ENCODE measurements at places on chromosomes 6 and 20.

DNA sequence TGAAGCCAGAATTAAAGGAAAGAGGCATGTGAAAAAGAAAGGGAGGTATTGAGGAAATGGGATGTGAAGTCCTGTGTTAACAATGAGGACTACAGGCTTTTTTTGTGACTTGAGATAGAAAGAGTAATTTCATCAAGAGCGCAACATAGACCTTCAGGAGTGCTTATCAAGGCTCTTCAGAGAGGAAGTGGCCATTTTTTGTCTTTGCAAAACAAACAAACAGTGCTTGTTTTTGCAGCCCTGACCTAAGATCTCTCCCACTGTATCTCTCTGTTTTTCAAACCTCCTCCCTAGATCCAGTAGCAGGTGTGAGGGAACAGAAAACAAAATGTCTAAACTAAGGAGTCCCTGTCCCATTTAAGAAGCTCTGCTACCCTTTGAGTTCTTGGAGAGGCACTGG, 710.3 kb upstream of the MARCKS start:
- DNase-seq = no peak

DNA sequence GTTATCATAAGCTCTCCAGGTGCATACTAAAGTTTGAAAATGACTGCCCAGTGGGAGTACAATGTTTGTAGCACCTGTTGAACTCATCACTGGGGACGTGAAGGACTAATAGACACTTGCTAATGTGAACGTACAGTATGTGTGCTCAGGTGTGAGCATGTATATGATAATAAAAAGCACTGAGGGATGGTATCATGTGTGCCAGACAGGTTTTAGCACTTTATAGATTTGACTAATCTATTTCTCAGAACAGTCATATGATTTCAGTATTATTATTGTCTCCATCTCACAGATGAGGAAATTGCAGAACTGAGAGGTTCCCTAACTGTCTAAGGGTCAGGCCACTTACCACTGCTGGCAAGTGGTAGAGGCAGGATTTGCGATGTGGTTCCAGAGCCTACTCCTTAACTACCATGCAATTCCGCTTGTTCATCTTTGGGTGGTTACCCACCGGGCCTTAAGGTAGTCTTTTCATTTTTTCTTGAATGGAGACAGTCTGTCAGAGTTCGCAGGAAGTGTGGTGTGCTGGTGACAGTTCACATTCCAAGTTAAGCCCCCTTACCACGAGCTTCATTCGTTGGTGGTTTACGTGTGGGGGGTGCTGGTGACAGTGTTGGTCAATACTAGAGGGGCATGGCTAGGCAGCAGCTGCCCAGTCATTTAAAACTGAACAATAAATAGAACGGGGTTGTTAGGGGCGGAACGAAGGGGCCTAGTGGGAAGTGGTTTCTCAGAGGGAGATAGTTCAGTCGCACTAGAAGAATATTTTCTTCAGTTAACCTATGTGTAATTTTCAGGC, 46.8 kb downstream of the RREB1 start:
- DNase-seq = no peak

DNA sequence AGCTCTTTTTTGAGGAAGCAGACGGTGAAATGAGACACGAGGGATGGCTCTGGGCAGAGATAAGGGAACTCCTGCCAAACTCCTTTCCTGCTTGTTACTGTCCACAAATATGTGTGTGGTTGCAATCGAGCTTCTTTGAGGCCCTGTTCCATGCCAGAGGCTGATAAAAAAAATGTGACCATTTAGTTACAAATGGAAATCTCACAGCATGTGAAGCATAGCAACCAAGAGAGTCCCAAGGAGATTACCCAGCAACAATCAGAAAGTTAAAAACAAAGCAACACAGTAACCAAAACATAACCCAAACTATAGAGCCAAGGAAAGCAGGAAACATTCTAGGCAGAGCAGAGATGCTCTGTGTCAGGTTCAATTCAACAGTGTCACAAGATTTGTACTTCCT, 35.4 kb upstream of the HMGN3 start:
- no peak for DNase-seq

DNA sequence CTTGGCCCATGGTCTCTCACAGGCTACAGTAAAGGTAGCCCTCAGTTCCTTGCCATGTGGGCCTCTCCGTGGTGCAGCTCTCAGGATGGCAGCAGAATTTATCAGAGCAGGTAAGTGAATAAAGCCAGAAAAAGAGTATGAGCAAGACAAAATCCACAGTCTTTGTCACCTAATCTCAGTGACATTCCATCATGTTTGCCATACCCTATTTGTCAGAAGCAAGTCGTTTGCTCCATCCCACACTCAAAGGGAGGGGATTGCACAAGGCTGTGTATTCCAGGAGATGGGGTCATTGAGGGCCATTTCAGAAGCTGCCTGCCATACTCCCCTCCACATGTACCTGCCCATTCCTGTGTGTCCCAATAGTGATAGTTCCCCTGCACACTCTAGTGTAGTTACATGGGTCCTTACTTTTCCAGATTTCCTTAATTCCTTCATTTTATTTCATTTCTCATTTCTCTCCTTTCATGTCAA, 24.2 kb downstream of the ISM1 start:
- no peak for DNase-seq

- no peak for DNase-seq
These were observed 98.0 kb upstream of the CITED2 start for GRCh38 chr6:139472351-139473015.

DNA sequence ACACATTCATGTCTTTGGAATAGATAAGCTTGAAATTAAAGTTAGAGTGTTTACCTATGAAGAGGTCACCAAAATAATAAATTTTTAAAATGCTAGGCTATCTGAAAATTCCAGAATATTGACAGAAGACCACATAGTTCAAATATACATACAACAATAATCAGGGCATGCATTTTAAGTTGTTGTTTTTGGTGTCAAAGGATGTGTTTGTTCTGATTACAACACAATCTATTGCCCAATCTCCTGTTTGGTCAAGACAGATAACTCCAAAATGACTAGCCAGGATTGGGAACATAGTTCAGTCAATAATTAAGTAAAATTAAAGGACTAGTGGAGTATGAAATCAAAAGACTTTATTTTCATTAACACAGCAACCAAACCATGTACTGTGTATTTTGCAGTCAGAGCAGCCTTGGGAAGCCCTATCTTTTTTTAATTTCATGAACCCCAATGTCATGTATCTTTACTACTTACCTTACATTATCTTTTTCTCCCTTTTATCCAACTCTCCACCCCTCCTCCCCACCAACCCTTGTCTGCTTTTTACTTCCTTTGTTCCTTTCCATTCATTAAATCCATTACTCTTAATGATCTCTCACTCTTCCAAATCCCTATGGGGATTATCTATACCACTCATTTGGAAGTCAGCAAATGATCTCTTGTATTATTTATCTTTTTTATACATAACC, 111.2 kb downstream of the CDK19 start:
- DNase-seq = no peak

DNA sequence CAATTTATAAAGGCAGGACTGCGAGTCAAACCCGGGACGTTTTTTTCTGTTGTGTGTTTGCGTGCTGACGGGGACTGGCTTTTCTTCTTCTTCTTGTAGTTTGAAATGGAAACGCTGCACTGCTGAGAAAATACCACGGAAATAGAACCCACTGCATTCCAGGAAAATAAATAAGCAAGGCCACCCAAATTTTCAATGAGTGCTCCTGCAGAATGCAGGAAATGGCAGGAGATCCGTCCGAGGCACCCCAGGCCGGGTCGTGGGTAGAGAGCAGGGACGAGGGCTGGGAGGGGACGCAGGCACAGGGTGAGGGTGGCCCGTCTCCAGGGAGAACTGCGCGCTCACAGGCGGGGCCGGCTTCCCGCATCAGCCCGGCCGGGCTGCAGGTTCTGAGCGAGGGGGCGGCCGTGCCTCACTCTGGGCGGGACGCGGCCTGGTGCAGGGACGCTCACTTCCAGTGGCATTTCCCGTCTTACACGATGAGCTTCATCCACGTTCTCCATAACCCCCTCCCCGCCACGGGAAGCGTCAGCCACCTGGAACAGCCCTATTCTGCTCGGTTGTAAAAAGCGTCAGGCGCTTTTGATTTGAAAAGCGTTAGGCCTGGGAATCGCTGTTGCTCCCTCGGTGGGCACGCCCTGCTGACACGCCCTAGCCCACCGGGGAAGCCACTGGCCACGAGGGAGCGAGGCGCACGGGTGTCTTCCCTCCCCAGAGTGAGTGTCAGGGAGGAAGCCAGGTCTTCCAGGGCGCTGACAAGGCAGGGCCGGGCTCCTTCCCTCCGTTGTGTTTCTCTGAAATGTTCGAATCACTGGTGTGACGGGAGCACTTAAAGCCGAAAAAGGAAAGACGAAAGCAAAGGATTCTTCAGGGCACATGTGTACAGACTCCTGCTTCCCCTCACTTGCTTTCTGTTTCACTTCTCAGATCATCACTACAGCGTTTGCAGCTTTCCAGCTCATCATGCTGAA, 17.9 kb upstream of the EXOC2 start:
- DNase-seq = peak; percentile 58

DNA sequence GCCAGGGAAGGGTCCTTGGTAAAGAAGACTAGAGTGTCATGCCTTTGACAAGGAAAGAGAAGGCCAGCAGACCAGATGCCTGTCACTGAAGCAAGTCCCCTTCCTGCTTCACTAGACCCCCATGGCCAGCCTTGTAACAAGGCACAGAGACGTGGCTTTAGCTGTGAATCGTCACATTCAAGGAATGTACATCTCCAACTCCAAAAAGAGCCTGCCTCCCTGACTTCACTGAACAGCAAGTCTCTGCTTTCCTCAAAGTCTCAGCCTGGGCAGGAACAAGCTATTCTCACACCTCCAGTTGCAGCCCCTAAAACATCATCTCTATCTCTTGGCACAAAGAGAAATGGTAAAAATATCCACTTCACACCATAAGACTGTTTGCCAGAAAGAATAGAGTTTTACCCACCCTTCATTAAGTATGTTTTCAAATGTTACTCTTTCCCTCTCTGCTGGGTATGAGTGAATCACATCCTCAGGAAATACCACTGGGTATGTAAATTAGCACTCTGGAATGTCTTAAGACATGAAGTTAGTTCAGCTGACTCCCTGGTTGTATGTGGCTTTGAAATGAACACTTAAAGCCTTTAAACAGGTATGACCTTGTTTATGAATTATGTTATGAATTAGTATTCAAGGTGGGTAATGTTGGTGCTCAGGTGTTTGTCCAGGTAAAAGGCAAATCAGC, 46.4 kb upstream of the NT5E start:
- DNase-seq = no peak

GRCh38 chr6:123768921-123769320, 34.7 kb upstream of the NKAIN2 start:
- no peak for DNase-seq

GRCh38 chr6:16731478-16732051, 29.7 kb downstream of the ATXN1 start:
- DNase-seq = peak; percentile 51

GRCh38 chr6:82691997-82692396, 328.4 kb downstream of the TPBG start:
- no peak for DNase-seq

GRCh38 chr20:11158146-11158545, 484.3 kb upstream of the JAG1 start:
- no peak for DNase-seq

DNA sequence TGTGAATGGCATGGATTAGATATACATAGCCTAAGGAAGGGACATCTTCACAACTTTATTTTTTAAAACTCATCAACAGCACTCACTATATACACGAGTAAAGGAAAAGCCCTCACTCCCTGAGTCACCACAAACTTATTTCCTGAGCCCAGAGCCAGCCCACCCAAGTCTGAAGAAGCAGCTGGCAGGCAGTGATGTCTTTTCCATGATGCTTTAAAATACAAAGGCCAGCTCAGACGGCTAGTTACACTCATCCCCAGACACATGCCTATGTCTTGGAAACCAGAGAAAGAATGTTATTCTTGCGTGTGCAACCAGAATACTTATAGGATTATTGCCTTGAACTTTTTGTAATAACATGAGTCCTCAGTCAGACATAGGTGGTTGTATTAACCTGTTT, 114.4 kb downstream of the ADGRG6 start:
- no peak for DNase-seq

- no peak for DNase-seq
These were observed 182.4 kb downstream of the BCAS1 start for GRCh38 chr20:53887973-53888372.

DNA sequence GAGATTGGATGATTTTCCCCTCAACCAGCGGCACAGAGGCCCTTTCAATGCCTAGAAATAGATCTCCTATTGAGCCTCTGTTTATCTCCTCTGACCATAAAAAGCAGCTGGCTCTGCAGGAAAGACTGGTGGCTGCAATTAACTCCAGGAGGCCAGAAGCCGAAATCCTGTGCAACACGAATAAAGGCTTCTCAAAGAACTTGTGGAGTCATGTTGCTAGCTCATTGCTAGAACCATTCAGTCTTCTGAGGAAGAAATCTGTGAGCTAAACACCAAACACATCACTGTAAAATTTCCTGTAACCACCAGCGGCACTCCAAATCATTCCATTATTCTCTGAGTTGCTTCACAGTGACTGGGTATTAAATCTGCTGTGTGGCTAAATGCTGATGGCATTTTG, 49.1 kb upstream of the TPD52L1 start:
- DNase-seq = no peak

DNA sequence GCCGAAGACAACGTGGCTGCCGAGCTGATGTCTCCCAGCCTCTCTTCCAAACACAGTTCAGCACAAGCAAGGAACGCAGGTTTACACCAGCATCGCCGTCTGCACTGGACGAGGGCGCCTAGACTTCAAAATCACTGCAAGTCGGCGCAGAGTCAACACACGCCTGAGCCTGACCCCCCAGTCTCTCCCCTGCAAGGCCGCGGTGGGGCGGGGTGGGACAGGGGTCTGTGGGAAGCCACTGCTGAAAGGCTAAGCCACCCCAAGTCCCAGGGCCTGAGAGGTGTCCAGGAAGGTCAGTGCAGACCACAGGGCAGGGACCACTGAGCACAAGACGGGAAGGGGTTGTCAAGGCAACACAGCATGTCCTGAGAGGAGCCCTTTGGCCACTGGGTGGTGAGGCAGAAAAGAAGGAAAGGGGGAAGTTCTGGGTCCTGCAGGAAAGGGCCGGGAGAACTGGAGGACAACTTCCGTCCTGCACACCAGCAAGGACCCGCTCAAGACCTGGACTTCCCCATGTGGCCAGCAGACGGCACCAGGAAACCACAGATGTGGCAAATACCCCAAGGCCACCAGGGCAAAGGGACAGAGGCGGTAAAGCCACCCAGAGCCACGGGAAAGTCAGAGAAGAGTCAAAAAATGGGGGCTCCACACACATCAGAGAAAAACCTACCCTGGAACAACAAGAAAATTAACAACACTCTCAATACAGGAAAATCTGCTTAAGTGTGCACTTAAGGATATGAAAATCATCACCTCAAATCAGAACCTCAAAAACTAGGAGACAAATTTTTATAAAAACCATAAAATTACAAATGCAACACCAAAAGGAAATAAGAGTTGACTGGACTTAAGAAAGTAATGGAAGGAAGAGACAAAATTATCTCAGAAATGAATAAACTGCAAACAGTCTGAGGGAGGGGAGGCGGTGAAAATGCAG, 84.8 kb downstream of the TAF4 start:
- DNase-seq = no peak

- peak; percentile 90 for DNase-seq
These were observed 93.7 kb upstream of the PRDM1 start for GRCh38 chr6:105992315-105992961.

GRCh38 chr6:163640641-163641040, 226.1 kb downstream of the QKI start:
- DNase-seq = no peak

Measured in stimulated activated CD4-positive, alpha-beta T cell treated with anti-CD3 and anti-CD28 coated beads, Interleukin-2, amount 100 ng/mL, for 24 hours (primary cell).